ENCODE measurements at places on chromosomes 7 and 10.

- DNase-seq, result no peak
Observed at GRCh38 chr10:110641256-110641655, 2.9 kb upstream of the RBM20 start.

DNA sequence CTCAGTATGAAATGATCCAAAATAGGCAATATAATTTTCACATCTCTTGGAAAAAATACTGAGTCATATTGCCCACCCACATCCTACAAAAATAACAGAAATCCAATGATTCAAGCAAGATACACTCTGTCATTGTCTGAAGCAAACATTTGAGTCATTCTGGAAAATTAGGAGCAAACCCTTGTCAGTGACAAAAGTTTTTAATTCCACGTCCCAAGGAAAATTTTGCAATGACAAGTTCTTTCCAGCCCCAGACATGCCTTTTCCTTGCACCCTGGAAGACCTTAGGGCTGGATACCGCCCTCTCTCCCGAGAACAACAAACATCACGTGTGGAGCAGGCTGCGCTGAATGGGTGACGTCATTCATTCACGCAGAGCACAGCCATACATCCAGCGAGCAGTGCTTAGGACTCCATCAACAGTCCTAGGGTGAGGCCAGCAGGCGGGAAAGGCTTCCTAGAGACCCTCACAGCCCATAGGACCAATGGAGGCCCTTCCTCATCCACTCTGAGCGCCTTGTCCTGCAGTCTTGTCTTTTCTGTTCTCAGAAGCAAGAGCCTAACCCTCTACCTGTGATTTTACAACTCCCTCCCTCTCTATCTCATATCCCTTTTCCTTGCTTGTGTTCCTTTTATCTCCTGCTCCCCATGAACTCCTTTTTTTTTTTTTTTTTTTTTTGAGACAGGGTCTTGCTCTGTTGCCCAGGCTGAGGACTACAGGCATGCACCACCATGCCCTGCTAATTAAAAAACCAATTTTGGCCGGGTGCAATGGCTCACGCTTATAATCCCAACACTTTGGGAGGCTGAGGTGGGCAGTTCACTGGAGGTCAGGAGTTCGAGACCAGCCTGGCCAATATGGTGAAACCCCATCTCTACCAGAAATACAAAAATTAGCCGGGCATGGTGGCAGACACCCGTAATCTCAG lies 23.5 kb upstream of the KDM7A start:
- DNase-seq, result no peak

DNA sequence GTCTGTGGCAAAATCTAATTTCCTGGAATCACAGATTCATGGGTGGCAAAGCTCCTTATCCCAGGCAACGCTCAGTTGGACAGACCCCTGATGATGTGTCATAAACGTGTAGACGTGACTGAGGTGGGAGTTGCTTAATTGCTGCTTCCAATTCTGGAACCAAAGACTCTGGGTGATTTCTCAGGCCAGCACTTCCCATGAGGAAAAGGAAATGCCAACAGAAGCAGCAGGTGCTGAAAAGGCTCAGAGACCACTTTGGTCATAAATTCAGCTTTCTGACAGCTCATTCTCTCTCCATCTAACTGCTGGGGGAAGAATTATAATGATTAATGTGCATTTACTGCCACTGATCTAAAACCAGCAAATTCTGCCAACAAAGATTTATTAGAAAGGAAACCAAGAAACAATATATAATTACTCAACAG lies 88.7 kb downstream of the OSBPL3 start:
- DNase-seq, result peak; percentile 26

GRCh38 chr7:152587366-152587765 lies 88.6 kb downstream of the XRCC2 start:
- no peak for DNase-seq

- DNase-seq, result no peak
Observed at GRCh38 chr7:75951506-75951905, 36.6 kb downstream of the POR start.

DNA sequence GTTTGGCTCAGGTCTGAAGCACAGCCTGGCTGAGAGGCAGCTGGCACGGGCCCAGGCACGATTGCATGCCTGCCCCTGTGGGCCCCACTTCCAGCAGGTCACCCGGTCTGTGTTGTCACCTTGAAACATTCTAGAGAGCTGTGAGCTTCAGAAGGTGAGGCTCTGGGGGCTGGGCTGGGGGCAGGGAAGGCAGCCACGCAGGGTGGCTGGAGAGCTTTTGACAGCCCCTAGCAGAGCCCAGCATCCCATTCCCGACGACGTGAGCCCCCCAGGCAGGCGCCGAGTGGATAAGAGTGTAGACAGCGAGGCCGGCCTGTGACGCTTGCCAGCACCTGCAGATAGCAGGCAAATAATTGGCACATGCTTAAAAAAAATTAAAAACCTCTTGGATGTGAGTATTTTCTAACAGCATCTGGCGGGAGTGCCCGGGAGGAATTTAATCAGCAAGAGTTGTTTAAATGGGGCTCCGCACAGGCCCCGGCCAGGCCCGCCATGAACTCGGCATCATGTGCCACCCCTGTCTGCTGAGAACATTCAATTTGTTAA lies 212.0 kb upstream of the TBX20 start:
- peak; percentile 57 for DNase-seq

GRCh38 chr10:97811958-97812357 lies 37.7 kb upstream of the GOLGA7B start:
- no peak for DNase-seq

GRCh38 chr7:151088856-151089699 lies 2.8 kb downstream of the AGAP3 start:
- peak; percentile 27 for DNase-seq

DNA sequence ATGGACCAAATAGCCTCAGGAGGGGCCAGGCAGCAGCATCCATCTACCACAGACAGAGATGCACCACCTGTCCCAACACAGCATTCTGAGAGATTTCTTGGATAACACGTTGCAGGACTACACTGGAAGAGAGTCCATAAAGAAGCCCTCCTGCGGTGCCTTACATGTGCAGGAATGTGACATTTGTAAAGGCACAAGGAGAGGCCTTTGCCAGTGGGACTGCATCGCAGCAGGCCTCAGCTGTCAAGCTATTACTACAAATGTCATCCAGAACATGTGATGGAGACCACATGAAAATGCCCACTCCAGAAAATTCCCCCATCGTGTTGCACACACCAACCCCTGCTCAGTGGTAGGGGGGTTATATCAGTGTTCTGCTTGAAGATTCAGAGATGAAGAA lies 77.4 kb downstream of the ATXN7L1 start:
- DNase-seq, result no peak

- DNase-seq, result no peak
Observed at GRCh38 chr7:155732286-155732685, 80.0 kb downstream of the SHH start.
